Non-pigmented ciliary epithelial cell (primary cell): ENCODE measurements at places on chromosomes 1 and 21.

DNA sequence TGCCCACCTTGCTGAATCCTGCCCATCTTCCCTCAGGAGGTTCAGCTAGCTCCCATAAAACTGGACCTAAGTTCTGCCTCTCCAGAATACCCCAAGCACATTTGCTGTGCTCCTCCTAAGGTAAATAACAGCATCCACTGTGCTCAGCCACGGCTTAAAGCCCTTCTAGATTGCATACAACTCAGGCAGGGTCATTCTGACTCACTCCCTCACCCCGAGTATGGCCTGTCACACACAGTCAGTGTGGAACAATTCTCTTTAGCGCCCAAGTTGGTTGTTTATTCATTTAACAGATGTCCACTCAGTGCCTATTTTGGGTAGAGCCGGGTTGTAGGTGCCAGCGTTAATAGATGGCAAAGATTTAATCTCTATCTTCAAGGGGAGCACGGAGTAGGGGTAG, 147.5 kb upstream of the EDN2 start:
- DNase-seq: no peak

GRCh38 chr1:235358899-235359298, 8.3 kb upstream of the TBCE start:
- DNase-seq: no peak

- peak; percentile 85 for DNase-seq
Measured at GRCh38 chr1:119279456-119280381, 88.9 kb upstream of the HAO2 start.

DNA sequence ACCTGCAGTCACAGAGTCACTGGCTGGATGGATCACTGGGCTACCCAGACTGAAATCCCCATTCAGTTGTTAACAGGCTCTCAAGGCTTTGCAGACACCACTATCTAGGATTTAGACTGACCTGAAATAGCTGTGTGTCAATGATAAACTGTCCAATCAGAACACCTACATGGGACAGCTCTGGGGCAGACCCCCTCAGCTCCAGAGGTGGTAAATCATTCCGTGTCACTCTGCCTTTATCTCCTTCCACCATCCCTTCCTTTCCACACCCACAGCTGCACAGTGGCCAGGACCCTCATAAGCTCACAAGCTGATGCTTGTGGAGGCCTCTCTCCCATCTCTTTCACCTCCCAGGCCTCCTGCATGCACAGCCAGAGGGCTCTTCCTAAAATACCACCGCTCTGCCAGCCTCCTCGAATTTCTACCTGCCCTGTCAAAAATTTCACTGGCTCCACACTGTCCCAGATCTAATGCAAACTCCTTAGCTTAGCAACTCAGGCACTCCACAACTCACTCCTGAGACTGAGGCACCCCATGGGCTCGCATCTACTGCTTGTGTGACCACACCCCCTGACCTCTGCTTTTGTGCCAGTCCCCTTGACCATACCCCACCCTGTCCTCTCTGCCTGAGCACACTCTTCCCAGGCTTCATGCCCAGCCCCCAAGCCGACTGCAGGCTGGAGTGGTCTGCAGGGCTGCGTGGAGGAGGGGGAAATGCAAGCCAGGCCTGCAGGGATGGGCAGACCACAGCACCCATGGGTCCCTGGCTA, 5.8 kb downstream of the CAPZB start:
- DNase-seq: no peak

DNA sequence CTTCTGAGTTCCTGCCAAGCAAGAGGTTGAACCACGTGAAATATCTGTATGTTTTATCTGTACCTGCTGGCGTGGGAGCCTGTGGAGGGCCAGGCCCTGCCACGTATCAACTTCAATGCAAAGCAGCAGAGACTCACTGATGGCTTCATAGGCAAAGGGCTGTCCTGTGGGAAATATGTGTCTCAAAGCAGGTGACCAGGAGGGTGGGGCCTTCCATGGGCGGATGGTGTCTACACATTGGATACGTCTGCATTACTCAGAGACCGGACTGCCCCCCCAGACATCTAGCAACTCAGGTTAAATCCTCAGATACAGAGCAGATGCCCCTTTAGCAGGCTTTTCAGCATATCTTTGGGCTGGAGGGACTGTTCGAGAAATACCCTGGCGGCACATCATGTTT, 210.8 kb upstream of the C1orf174 start:
- DNase-seq: no peak

GRCh38 chr1:2594001-2594640, 7.5 kb downstream of the PRXL2B start:
- DNase-seq: no peak

DNA sequence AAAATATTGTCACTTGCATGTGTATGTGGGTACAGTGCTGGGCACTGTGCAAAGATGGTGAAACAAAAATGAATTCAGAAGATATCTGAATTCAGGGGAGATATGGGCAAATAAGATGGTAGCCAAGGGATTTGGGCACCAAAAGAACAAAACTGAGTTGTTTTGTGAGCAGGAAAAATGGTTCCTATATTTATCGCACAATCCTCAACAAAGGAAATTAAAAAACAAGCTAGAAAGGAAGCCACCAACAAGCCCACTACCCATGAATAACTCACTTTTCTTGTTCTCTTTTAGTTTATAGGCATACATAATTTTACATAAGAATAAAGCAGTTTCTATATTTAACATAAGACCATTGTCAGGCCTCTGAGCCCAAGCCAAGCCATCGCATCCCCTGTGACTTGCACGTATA, 40.7 kb upstream of the VASH2 start:
- no peak for DNase-seq

DNA sequence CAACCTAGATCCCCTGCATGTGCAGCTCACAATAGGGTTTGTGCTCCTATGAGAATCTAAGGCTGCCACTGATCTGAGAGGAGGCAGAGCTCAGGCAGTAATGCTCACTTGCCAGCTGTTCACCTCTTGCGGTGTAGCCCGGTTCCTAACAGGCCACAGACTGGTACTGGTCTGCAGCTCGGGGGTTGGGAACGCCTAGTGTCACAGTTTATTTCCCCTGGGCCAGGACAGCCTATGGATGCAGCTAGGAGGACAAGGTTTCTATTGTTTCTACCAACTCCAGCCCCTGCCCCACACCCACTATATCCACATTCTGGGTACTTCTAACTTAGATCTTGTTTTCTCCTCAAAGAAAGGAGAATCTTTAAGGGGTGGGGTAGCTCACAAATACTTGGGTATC, 58.7 kb upstream of the PRRC2C start:
- no peak for DNase-seq

DNA sequence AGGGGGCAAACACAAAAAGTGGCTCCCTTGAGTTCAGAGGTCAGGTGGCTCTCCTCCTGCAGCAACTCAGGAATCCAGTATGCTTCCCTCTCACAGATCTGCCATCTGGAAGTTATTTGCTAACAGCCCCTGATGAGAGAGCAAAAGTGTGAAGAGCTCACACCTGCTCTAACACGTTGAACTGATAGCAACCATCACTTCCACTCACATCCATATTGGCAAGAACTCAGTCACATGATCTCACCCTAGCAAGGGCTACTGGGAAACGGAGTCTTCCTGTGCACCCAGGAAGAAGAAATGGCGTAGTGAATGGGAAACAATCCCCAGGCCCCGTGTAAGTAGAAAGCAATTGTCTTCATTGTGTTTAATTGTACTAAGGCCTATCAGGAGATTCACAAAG, 20.7 kb upstream of the SLC45A1 start:
- no peak for DNase-seq

GRCh38 chr1:107262467-107263286, 121.8 kb downstream of the NTNG1 start:
- no peak for DNase-seq

GRCh38 chr1:182283746-182284544, 107.6 kb downstream of the GLUL start:
- DNase-seq: no peak

- DNase-seq: no peak
Measured at GRCh38 chr1:240008298-240008697, 83.4 kb upstream of the FMN2 start.

- DNase-seq: no peak
Measured at GRCh38 chr1:182641561-182641960, 37.4 kb upstream of the RGS16 start.

- no peak for DNase-seq
Measured at GRCh38 chr1:82015444-82015843, 214.7 kb downstream of the ADGRL2 start.
